ENCODE measurements at places on chromosomes 6 and 20.

- peak; percentile 36 for DNase-seq
Observed at GRCh38 chr6:17042422-17043147, 59.3 kb upstream of the STMND1 start.

- peak; percentile 77 for DNase-seq
Observed at GRCh38 chr20:32358883-32359632, 927 bp downstream of the ASXL1 start.

DNA sequence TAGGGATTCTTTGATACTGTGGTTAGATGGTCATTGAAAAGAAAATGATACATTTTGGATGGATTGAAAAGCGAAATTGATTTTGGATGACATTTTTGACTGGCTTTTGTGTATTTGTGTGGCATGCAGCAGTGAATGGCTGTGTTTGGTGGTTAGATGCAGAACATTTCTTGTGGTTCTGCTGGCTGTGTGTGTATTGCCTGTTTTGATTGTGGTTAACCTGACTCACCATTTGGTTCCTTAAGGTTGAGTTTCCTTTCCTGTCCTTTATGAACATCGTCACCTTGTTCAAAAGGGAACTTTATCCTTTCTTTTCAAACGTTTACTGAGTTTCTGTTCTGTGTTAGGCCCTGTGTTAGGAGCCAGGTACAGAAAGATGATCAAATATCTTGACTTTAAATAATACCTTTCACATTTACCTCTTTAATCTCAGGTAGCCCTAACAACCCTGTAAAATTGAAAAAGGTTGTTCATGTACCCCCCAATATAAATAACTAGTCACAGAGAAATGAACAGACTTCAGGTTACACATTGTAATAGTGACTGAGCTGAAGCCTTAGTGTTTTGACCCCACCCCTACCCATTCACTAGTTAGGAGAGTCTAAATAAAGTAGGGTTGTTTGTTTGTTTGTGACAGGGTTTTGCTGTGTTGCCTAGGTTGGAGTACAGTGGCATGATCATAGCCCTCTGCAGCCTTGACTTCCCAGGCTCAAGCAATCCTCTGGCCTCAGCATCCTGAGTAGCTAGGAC, 23.8 kb downstream of the ANKS1A start:
- peak; percentile 73 for DNase-seq

DNA sequence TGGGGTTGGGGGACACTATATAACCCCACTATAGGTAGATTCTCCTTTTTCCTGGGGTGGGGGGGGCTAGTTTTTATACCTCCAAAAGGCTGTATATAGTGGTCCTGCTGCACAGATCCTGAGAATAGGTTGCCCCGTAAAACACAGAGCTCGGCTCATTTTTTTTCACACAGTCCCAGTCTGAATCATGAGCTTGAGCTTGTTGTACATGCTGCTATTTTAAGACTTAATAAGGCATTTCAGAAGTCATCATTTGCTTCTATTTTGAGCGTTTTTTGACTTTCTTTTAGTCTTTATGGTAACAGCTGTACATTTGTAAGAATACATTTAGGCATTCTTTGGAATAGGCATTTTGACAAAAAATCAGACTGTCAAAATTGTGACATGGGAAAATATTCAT, 30.5 kb downstream of the SLC9A8 start:
- no peak for DNase-seq

GRCh38 chr6:108588586-108588985, 27.9 kb downstream of the FOXO3 start:
- DNase-seq, result peak; percentile 76

DNA sequence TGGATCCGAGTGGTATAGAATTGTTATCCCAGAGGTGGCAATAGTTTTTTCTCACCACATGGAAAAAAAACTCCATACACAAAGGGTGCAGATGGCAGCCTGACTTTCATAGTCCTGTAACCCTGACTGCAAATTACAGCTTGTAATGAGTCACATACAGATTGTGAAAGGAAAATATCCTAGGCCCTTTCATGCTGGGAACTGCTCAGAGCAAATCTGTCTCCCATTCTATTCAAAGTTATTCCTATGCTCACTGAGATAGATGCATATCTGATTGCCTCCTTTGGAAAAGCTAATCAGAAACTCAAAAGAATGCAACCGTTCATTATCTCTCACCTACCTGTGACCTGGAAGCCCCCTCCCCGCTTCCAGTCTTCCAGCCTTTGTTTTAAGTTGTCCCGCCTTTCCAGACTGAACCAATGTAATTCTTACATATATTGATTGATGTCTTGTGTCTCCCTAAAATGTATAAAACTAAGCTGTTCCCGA, 108.7 kb upstream of the MAP3K4 start:
- DNase-seq, result peak; percentile 15

DNA sequence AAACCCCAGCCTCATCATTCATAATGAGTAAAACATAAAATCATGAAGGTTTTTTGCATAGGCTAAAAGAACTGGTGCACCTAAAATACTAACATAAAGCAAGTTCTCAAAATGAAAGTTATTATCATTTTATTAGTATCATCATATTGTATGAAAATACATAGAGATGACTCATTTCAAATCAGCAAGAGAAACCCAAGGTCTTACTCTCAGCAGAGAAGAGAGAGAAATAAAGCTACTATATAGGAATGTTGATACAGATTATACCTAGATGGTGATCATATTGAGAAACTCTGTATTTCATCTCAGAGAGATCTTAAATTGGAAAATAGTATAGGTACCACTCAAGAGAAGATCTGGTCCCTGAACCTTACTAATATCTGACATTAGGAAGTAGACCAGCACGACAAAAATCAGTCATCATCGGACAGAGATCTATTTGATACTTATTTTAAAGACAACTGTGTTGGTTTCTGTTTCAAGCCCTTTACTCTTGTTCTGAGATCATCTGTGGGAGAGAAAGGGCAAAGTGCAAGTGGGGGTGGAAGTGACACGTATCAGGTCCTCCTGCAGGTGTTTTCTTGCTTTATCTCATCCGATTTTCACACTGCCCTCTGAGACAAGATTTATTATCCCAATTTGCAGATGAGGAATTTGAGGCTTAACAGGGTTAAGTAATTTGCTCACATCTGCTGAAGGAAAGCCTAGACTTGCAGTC, 532.3 kb downstream of the MAFB start:
- no peak for DNase-seq

DNA sequence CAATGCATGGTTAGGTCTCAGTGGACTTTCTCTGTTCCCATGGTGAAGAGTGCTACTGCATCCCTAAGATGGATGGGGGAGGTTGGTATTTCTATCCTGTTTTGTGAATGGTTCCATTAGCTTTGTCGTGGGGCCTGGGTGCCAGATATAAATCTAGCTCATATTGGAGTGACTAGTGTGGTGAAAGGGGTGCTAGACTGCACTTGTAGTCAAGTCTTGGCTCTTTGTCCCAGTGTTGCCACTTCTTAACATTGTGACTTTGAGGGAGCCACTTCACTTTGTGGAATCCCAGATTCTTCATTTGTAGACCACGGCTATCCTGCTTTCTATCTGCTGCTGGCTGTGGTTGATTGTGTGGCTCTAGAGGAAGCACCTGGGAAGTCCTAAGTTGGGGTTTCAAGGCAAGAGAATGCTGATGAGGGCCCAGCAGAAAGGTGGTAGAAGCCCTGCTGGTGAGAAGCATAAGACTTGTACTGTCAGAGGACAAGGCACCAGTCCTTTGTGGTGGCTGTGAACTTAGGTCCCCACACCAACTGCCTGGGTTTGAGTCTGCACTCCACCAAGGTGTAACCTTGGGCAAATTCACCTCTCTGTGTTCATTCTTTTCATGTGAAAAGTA, 44.1 kb downstream of the VAPB start:
- DNase-seq, result no peak

GRCh38 chr20:17885544-17885943, 83.0 kb downstream of the SNX5 start:
- DNase-seq, result no peak

DNA sequence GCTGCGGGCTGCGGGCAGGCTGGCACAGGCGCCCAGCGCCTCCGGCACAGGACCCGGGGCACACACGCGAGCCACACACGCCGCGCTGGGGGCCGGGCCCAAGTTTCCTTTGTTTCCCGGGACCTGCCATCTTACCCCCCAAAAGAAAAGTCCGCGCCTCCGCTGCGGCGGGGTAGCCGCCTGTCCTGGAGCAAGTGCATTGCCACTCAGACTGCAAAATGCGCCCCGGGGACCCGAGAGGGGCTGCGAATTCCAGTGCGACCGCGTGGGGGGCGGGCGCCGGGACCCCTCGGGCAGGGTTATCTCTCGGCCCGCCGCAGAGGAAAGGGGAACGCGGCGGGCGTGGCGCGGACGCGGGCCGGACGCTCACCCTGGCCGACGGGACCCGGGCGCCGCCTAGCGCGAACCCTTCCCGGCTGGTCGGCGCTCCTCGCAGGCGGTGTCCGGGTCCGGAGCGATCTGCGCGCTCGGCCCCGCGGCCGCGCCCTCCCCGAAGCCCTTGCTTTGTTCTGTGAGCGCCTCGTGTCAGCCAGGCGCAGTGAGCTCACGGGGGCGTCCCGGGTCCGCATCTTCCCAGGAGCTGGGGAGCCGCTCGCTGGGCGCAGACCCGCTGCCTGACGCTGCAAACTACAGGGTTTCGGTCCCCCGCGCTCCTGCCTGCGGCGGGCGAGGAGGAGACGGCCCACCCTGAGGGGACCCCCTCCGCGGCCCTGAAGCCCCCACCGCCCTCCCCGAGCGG, 639 bp upstream of the CD24 start:
- DNase-seq, result peak; percentile 11

- no peak for DNase-seq
Observed at GRCh38 chr6:157885876-157886275, 62.8 kb downstream of the SNX9 start.

Measured in fibroblast of skin of right biceps (primary cell).